Foreskin keratinocyte (primary cell): ENCODE measurements at places on chromosomes 7 and 10. TPM values are rescaled to one million over a fixed set of nuclear protein-coding genes. Genes with fewer than 3 reads are reported as not detected.

ZNF746 gene
- total RNA-seq: 17.0 and 20.2 TPM in 2 replicates

TRIM50 gene
- total RNA-seq: not detected in 2 replicates

C7orf33 gene
- not detected in 2 replicates for total RNA-seq

TMEM270 gene
- not detected in 2 replicates for total RNA-seq

OPN1SW gene
- not detected in 2 replicates for total RNA-seq

SPDYE2B gene
- not detected in 2 replicates for total RNA-seq

CYP2E1 gene
- total RNA-seq: 0.18 and 0.27 TPM in 2 replicates

CAV1 gene
- total RNA-seq: 1,286 and 1,415 TPM in 2 replicates
